Stimulated activated CD8-positive, alpha-beta memory T cell treated with anti-CD3 and anti-CD28 coated beads, Interleukin-4, amount 100 ng/mL, for 1 hour (primary cell): ENCODE measurements at places on chromosomes 5 and 9.

- DNase-seq = no peak
Observed at GRCh38 chr9:80078826-80079225, 507.1 kb downstream of the TLE4 start.

- DNase-seq = no peak
Observed at GRCh38 chr9:135579889-135580660, 18.5 kb downstream of the PAEP start.

DNA sequence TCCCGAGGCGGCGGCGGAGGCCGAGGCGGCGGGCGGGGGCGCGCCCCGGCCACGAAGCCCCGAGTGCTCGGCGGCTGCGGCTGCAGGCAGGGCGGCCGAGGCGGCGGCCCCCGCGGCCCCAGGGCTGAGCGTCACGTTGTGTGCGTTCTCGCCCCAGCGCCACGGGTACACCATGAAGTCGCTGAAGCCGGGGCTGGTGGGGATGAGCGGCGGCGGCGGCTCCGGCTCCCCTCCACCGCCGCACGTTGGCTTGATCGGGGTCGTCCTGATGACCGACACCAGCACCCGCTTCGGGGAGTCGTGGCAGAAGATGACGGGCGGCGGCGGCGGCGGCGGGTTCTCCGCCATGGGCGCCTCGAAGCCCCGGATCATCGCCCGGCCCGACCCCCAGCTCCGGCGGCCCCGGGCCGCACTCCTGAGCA is 498 bp downstream of the ZNF367 start:
- no peak for DNase-seq

- DNase-seq = no peak
Observed at GRCh38 chr5:135216471-135217343, 182.3 kb downstream of the MACROH2A1 start.

DNA sequence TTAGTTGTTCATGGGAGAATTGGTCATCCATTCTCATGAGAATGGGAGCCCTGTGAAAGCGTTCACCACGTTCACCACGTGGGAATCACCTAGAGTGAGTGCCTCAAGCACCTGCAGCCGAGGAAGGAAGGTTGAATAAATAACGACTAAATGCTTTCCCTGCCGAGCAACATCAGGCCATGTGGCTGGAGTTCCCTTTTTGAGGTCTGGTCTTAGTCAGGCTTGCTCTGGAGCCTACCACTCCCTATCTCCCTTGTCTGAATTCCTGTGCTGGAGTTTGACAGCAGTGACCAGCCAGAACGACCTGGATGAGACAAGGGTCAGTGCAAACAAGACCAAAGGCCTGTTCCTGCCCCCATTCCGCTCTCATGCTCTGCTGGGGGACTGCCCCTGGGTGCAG is 28.5 kb downstream of the KCNMB1 start:
- no peak for DNase-seq

- no peak for DNase-seq
Observed at GRCh38 chr9:20684875-20685696, 1.0 kb downstream of the FOCAD start.
